Effector memory CD8-positive, alpha-beta T cell (primary cell): ENCODE measurements at places on chromosomes 6 and 20.

GRCh38 chr20:20525756-20526155 is 157.9 kb downstream of the INSM1 start:
- DNase-seq, result no peak

DNA sequence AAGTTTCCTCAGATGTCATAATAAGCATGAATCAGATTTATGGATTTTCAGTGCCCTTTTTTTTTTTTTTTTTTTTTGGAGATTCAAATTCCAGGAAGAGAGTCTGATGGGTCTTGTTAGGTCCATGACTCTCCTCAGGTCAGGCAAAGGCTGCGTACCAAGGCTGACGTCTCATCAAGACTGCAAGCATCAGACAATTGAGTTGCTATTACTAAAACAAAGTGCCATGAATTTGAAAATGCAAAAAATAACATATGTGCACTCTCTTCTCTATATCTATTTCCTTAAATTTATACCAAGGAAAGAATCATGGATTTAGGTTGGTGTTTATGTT is 134.7 kb downstream of the FAM83B start:
- DNase-seq, result no peak

GRCh38 chr6:38589367-38589720 is 50.4 kb downstream of the BTBD9 start:
- DNase-seq, result no peak

DNA sequence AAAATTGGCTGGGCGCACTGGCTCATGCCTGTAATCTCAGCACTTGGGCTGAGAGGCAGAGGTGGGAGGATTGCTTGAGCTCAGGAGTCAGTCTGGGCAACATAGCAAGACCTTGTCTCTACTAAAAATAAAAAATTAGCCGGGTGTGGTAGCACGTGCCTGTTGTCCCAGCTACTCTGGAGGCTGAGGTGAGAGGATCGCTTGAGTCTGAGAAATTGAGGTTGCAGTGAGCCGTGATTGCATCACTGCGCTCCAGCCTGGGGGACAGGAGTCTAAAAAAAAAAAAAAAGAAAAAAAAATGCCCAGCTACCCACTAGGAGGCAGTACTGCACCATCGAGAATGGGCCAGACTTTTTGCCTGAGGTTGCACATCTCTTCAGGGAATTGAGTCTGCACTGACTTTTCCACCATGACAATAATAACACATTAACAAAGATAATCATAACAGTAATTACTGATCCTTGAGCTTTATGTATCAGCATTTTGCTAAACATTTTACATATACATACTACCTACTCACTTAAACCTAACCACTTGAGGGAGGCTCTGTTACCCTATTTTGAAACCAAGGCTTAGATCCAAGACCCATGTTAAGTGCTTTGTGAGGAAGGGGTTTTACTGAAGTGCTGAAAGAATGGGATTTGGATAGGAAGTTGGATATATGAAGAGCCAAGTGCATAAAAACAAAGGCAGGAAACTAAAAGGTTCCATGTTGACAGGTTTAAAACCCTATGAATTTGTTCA is 21.0 kb downstream of the SRSF3 start:
- peak; percentile 46 for DNase-seq

DNA sequence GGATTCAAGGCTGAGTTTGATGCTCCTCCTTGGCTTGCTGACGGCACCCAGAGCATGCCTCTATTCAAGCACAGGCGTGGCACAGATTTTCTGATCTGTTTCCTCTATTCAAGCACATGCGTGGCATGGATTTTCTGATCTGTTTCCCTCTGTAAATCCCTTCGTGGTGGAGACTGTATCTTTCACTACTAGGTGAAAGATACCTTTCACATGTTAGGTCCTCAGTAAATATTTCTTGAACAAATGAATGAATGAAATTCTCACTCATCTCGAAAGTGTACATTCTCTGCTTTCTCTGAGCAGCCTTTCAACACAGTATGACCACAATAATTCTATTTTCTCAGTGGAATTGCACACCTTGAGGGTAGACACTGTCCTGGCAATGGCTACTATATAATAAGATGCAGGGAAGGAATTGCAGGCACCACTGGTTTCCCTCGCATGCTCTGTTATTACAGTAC is 72.6 kb upstream of the F13A1 start:
- DNase-seq, result no peak

DNA sequence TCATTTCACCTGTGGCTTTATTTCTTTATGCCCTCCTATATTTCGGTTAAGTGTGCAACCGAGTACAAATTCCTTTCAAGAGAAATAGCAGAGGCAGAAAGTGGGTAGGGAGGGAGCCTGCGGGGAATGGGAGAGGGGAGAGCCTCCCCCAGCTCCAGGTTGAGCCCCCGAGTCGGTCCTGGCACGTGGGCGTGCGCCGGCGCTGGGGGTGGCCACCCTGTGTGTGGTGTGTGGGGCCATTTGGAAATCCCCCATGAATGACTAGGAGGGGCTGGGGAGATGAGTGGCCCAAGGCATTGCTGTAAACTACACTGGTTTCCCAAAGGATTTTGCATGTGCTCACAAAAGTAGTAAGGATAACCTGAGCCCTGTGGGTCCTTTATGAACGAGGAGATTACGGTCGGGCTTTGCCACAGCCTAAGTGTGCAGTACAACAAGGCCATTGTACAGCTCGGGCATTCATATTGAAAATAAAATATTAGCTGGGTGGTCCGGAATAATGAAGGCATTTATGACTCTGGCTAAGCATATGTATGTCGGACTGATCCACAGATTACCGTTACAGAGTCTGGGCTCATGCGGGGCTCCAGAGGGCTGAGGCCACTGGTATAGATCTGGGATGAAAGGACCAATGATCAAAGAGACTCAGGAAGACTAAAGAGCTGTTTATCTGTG is 84.5 kb upstream of the RALGAPA2 start:
- no peak for DNase-seq

DNA sequence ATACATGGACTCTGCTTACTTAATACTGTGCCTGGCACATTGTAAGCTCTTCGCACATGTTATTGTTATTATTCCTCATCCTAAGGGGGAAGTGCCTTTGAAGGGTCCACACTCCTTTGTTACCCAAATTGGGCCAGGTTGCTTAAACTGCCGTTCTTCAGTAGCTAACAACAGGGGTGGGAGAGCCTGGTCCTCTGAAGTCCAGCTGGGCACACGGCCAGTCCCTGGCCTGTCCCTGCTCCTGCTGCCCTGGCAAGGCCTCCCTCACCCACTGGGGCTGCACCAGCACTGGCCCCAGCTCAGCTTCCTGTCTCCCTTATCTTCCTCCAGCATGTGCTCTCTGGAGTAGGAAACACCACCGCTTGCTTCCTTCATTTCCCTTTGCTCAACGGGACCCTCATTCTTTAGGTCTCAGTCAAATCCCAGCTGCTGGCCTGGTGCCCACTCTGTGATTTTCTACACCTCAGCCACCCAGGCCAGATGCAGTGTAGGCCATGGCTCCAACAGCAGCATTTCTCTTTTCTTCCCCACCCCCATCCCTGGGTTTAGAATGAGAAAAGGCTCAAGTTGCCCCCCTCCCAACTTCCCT is 5.5 kb upstream of the PROCR start:
- no peak for DNase-seq

DNA sequence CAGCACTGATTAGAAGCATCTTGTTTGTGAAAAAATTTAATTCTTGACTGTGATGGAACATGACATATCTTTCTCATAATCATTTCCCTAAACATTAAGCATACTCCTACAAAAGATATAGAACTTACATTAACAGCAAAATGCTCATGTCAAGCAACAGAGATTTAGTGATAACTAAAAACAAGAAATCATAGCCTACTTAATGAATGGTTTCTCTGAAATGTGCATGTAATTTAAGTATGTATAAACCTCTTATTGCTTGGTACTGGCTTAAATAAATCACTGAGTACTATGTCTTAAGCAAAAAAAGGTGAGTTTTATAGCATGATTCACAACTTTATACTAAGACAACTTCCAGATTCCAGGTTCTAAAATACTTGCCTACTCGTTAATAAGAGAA is 9.3 kb downstream of the ROMO1 start:
- DNase-seq, result no peak

DNA sequence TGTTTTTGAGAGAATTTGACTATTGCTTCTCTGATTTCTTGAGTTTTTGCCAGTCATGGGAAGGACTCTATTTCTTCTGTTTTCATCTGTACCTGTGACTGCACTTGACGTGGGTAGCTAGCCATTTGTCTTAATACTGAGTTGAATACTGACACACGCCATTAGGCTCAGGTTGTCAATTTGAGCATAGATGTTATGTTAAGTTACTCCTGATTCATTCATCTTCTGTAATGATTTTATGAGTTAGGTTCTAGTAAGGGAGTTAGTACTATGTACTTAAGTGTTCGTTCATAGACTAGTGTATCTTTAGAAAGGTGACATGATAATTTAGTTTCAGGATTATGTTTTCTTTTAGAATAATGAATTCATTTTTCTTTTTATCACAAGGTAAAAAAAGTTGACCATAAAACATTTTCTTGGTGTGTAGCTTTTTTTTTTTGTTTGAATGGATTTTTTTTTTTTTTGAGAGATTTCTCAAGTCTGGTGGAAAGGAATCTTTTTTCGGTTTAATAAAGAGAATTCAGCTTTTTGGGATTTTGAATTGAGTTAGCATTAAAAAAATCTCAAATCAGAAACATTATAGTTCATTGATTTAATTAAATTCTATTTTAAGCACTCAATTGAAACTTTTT is 1.7 kb downstream of the AFDN start:
- no peak for DNase-seq

- DNase-seq, result no peak
Observed at GRCh38 chr6:119170447-119171087, 92.1 kb upstream of the FAM184A start.

DNA sequence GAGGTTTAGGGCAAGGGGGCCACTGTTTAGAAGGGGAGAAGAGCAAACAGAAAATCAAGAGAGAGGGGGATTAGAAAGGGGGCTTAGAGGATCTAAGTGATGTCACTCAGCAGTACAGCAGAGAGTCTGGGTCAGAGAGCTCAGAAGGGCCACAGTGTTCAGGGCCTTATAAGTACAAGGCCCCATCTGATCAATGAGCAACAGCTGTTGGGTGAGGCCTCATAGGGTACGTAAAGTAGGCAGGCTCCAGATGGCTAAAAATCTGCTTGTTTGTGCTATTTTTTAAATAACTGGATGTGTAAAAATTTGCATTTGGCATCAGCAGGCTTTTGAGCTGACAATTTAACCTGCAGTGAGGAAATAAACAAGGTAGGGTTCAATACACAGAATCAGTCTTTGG is 149.8 kb downstream of the SH3BGRL2 start:
- DNase-seq, result no peak

- DNase-seq, result no peak
Observed at GRCh38 chr20:7375905-7376304, 564.4 kb downstream of the HAO1 start.

GRCh38 chr20:62087227-62087626 is 21.5 kb upstream of the TAF4 start:
- no peak for DNase-seq

GRCh38 chr6:107666084-107666980 is 157.8 kb downstream of the SCML4 start:
- DNase-seq, result no peak

- DNase-seq, result no peak
Observed at GRCh38 chr20:44448753-44449546, 26.7 kb upstream of the TTPAL start.

DNA sequence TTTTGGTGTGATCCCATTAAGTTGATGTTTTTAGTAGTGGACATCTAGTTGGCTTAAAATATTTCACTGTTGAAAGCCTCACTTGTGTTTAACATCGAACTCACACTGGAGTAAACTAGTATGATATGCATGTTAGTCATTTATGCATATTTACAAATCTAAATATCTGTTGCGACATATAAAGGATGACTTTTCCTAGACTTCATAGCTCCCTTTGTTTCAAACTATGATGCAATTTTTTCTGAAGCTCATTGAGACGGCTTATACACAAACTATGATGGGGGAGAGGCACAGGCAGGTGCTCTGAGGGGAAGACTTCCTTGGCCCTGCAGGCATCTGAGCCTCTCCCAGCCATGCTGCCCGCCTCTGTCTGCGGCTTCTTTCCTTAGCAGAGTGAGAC is 11.8 kb upstream of the FOXC1 start:
- DNase-seq, result no peak

- DNase-seq, result no peak
Observed at GRCh38 chr20:45355209-45356084, 7.2 kb upstream of the SDC4 start.

DNA sequence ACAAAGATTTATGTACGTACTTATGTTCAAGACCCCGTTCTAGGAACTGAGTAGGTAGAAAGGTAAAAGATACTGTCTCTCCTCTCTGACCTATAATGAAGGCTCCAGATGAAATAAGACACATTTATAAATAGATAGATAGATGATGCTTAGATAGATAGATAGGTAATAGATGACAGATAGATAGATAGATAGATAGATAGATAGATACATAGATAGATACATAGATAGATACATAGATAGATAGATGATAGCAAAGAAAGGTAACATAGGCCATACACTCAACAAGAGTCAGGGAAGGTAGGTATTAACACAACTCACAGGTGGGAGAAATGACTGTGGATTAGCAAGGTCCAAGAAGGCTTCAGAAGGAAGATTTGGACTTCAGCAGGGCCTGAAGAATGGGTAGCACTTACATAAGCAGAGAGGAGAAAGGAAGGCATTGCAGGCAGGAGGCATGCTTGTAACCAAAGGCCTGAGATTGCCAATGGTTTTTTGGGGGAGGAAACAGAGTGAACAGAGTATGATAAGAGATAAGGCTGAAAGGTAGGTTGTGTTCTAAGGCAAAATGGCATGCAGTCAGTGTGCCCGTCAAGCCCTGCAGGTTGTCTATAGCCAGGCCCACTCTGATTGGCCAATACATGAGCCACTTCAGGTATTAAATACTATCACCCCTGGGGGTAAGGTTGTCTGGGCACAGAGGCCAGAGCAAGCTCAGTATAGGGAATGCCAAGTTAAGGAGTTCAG is 7.7 kb upstream of the MYB start:
- no peak for DNase-seq

DNA sequence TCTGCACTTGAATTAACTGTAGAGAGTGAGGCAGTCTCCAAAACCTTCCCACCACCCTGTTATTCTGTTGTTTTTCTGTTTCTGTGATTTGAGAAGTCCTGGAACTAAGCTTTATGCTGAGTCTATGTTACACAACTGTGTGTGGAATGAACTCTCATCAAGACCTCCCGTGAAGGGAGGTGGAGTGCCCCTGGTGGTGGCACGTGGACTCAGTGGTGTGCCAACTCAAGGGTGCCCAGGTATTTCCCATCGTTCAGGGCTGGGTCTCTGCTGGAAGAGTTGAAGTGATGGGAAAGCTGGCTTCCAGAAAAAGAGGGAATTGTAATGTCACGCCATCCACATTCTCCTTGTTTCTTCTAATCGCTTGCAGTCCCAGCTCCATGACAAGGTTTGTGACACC is 374.2 kb downstream of the SMOC2 start:
- DNase-seq, result no peak

GRCh38 chr20:54355631-54356280 is 119.6 kb upstream of the DOK5 start:
- no peak for DNase-seq
